Posterior cingulate gyrus (tissue), 11 donors: ENCODE measurements at places on chromosomes 16 and 17.
A peak's percentile ranks its signal among the peaks of the same experiment; 100 is the strongest.

DNA sequence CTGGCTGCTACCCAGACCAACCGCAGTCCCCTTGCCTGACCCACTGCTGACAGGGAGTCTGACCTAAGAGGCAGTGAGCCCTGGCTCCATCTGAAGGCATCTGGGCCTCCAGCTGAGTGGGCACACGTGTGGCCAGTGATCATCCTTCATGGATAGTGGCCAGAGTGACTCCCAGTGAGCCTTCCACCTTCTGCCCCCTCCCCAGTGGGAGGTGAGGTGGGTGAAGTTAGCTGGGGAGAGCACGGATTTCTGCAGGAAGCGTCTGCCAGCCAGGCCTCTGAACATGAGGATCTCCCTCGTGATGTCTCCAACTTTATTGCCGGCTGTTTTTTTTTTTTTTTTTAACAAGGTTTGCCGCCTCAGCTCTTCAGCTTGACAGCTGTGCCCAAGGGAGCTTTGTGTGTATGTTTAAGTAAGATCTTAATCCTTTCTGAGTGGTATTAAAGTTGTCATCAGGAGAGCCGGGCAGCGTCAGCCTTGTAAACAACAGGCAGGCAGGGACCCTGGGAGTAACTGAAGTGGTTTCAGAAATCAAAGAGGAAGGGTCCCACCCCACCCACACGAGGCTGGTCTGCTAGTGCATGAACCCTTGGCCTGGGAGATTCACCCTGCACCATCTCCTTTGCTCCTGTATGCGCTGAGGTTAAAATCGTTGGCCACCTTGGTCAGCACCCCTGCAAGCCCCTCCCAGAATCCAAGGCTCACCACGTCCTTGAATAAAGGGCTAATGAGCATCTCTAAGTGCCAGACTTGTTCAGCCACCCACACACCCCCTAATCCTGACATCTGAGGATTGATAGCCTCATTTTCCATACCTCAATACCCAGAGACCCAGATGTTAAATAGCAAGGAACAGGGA is 33.3 kb downstream of the RHBDL3 start:
- DNase-seq: no peak

DNA sequence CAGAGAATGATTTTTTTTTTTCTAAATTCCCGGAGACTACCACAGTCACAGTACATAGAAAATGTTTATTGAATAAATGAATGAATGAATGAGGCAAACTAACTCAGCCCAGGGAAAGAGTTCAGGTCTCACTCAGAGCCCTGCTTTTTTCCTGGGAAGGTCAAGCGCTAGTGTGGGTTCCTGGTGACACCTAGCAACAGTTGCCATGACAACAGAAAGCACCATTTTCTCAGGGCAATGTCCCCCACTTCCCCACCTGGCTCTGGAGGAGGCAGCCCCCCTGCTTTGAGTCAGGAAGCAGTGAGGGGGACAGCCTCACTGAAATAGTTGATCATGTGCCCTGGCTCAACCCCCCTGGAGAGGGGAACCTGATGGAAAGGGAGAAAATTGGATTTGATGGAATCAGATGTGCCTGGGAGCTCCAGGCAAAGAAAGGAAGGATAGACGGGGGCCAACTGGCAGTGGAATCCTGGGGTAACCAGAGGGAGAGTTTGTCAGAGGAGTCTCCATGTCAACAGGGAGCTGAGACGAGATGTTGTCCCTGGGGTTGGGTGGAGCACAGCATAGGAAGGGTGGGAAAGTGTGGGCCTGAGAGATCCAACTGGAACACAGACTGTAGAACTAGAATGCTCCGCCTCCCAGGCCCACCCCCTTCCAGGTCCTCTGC is 242.2 kb upstream of the CCL2 start:
- DNase-seq: no peak

DNA sequence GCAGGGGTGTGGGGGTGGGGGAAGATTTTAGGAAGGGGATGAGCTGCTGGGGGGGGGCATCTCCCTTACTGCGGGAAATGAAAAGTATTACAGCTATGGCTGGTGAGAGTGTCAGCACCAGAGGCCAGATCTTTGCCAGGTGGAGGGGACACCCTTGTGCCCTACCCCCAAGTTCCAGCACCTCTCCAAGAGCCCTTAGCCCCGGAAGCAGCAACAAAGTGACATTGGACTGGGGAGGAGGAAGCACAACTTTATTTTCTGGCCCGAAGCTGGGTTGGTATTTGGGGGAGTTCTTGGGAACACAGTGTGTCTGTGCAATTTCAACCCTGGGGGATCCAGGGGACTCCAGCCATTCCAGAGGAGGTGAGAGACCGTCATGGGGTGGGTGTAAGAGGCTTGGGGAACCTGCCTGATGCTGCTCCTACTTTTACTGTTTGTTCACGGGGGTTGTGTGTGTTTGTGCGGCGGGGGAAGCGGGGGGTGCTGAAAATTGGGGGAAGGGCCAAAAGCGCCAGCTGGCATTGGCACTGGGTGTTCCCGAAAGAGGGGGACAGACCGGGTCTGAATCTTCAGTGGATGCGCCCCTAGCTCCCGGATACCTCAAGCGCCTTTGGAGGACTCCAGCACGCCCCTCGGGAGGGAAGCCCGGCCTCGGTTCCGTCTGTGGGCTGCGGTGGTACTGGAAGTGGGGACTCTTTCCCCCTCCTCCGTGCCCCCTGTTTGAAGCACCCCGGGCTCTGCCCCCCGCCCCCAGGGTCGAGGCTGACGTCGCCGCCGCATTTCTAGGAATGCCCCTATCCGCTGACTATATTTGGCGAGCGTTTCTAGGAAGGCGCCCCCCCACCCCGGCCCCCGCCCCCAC is 230.3 kb downstream of the MRTFB start:
- DNase-seq: peak; percentile 14

DNA sequence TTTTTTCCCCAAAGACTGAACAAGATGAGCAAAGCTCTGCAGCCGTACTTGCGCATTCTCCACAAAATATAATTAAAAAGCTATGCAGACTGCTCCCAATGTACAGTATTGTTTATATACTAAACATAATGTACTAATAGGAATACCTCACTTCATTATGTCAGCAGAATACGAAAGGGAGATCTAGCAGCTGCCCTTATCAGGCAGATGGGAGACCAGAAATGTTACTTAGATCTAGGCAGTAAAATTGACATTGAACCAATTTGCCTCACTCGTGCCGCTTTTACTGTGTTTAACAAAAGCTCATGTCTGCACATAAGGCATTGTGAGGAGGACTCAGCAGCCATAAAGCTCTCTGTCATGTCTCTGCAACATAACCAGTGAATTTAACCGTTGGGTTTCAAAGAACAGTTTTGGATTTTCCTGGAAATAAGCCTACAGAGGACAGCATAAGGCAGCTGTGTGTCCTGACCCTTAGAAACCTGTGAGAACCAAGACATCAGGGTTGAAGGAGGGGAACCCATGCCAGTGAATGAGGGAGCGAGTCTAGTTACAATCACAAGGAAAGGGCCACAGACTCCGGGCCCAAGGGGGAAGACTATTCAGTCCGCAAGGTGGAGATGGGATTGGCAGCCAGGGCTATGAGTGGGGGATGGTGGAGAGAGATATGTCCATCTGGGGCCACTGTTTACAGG is 71.4 kb downstream of the GNAO1 start:
- DNase-seq: no peak

DNA sequence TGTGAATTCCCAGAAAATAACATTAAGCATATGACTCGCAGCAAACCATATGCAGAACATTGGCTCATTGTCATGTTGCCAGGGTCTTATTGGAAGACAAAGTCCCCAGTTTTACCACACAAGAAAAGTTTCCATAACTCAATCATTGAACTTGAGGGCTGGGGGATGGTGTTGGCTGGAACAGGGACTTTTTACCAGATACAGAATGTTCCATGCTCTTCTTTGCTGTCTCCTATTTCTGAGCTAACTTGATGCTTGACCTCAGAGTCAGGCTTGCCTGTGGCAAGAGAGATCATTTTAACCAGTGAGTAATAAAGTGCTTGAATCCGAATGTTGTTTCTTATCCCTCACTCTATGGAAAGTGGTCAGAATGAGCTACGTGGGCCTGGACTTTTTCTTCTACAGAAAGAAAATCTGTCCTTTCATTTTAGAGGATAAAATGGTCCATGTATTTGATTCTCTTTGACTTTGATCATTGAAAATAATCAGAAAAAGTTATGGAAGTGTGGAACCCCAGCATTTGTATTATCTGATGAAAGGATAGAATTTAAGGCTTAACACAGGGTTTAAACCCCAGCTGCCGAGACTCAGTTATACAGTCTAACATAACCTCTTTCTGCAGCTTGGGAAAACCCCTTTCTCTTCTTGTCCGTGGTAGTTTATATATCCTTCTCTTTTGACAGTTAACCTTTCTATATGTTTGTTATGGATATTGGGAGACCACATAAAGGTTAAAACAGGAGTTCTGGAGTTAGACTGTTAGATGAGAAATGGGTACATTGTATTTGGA is 67.0 kb downstream of the TUBD1 start:
- no peak for DNase-seq

- no peak for DNase-seq
Observed at GRCh38 chr16:20918486-20919239, 18.1 kb downstream of the LYRM1 start.

- no peak for DNase-seq
Observed at GRCh38 chr16:49542391-49542891, 168.8 kb downstream of the C16orf78 start.

- no peak for DNase-seq
Observed at GRCh38 chr17:1898332-1898731, 68.5 kb downstream of the RPA1 start.

- no peak for DNase-seq
Observed at GRCh38 chr17:44061446-44061845, 5.0 kb downstream of the LSM12 start.

DNA sequence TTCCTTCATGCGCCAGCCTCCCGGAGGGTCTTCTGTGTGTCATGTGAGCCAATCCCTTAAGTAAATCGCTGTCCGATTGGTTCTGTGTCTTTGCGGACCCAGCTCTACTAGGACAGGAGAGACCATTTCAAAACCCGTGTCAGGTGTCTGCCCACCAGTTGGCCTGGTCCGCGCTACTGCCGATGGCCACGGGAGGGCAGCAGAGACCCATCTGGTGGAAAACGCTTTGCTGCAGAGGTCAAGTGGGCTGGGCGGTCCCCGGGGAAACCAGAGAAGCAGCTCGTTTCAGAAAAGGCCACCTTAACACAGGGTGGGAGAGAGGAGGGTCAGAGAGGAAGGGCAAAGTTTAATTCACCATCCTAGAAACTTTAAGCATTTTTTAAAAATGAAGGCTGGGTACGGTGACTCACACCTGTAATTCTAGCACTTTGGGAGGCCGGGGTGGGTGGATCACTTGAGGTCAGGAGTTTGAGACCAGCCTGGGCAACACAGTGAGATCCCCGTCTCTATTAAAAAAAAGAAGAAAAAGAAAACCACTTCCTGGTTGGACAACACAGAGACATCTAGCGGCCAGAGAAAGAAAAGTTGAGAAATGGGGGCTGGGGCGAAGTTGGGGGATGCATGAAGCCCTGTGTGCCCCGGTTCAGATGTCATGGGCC is 2.8 kb upstream of the CIBAR2 start:
- peak; percentile 89 for DNase-seq

- DNase-seq: no peak
Observed at GRCh38 chr16:66421891-66422290, 5.2 kb upstream of the BEAN1 start.

GRCh38 chr17:62688398-62689160 is 61.1 kb downstream of the MRC2 start:
- no peak for DNase-seq

DNA sequence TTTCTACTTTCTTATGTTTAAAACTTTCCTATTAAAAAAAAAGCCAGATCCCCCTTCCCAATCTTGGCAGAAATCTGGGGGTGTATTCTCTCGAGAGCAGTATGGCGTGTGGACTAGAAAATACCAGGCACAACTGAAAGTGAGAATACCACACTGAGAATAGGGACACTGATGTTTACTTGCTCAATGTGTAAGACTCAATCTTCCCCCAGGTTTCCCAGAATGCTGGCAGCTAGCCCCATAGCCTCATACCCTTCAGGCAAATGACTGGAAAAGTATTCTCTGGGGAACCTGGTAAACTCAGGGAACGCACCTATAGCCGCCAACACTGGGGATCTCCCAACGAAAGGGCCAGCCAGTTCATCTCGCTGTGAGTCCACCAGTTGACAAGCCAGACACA is 15.3 kb downstream of the ZZEF1 start:
- DNase-seq: no peak

DNA sequence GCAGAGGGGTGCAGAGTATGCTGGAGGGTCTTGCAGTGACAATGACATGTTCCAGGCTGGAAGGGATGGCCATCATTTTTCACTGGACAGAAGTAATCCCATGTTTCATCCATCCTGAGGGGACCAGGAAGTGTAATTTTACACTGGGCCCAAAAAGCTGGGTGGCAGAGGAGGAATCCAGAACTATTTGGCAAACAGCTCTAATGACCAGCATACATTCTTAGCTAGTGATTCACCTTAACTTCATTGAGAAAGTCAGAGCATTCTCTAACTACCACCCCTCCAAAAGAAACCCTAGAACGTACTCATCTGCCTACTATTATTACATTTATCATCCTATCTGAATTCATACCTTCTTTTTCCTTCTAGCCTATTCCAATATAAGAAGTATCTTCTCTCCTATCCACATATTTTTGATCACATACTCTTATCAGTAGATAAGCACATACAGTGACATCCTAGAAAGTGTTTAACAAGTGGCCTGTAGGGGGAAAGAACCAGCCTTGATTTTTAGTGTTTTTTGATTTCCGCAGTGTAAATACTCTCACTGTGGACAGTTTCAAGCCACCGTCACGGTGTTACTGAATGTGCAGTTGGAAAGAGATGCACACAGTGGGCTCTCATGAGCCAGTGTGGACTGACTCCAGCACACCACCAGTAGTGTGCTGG is 118.1 kb downstream of the FTO start:
- no peak for DNase-seq

- DNase-seq: no peak
Observed at GRCh38 chr17:32596628-32597027, 109.8 kb downstream of the CDK5R1 start.

DNA sequence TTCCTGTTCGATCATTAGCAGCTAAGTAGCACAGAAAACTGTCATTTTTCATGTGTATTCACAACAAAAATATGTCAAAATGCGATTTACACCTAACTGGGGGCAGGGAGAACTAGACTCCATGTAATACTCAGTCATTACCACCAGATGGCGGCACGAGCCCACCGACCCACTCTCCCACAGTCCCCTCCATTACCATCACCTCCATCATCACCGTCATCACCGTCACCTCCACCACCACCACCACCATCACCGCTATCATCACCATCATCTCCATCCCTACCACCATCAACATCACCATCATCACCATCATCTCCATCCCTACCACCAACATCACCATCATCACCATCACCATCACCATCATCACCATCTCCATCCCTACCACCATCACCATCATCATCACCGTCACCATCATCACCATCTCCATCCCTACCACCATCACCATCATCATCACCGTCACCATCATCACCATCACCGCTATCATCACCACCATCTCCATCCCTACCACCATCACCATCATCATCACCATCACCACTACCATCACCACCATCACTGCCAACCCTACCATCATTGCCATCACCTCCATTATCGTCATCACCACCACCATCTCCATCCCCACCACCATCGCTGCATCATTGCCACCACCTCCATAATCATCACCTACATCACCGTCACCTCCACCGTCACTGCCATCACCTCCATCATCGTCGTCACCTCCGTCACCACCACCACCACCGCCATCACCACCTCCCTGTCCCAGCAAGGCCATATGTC is 14.4 kb downstream of the NDUFAF8 start:
- peak; percentile 70 for DNase-seq

GRCh38 chr17:37701496-37701898 is 43.4 kb downstream of the HNF1B start:
- DNase-seq: no peak
